HepG2 (cell line): ENCODE measurements at places on chromosomes 4 and X. TPM values are rescaled to one million over a fixed set of nuclear protein-coding genes. Genes with fewer than 3 reads are reported as not detected.

GRCh38 chrX:134533352-134533751 lies 73.4 kb downstream of the HPRT1 start:
- peaks cover 20% of the 10 kb centered on the region for H3K4me1 ChIP-seq
- no peak for DNase-seq
- no peak overlapping the region for H3K4me3 ChIP-seq
- H3K36me3 ChIP-seq: no peaks in the 10 kb centered on the region
- H3K27ac ChIP-seq: no peak overlapping the region
- no peaks in the 10 kb centered on the region for H3K27me3 ChIP-seq

DNA sequence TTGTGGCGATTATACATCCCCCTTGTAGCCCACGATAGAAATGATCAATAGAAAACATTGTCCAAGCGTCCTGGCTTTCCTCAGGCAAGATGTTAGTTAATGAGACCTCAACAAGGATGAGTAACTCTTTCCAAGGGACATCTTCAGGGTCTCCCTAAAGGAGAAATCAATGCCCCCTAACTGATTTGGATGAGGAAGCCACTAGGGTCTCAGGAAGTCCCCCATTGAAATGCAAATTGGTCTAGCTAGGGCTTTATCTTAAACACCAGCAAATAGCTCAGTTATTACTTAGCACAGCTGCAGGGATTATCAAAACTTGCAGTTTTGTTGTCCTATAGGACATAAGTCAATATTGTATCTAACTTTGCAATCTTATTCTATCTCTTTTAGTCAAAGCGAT lies 721.5 kb downstream of the IL1RAPL1 start:
- H3K4me3 ChIP-seq: no peak overlapping the region
- H3K4me1 ChIP-seq: no peaks in the 10 kb centered on the region
- H3K27ac ChIP-seq: no peak overlapping the region
- no peaks in the 10 kb centered on the region for H3K36me3 ChIP-seq
- DNase-seq: no peak

DNA sequence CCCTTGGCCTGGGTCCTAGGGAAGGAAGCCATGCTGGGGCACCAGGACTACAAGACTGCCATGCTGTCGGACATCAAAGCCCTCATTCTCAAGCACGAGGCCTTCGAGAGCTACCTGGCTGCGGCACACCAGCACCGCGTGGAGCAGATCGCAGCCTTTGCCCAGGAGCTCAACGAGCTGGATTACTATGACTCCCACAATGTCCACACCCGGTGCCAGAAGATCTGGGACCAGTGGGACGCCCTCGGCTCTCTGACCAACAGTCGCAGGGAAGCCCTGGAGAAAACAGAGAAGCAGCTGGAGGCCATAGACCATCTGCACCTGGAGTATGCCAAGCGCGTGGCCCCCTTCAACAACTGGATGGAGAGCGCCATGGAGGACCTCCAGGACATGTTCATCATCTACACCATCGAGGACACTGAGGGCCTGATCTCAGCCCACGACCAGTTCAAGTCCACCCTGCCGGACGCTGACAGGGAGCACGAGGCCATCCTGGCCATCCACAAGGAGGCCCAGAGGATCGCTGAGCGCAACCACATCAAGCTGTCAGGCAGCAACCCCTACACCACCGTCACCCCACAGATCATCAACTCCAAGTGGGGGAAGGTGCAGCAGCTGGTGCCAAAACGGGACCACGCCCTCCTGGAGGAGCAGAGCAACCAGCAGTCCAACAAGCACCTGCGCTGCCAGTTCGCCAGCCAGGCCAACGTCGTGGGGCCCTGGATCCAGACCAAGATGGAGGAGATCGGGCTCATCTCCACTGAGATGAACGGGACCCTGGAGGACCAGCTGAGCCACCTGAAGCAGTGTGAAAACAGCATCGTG lies 487.0 kb downstream of the TRAM1L1 start:
- H3K27me3 ChIP-seq: no peaks in the 10 kb centered on the region
- no peaks in the 10 kb centered on the region for H3K4me1 ChIP-seq
- H3K36me3 ChIP-seq: no peaks in the 10 kb centered on the region
- no peak for DNase-seq
- no peak overlapping the region for H3K4me3 ChIP-seq
- no peak overlapping the region for H3K27ac ChIP-seq

DNA sequence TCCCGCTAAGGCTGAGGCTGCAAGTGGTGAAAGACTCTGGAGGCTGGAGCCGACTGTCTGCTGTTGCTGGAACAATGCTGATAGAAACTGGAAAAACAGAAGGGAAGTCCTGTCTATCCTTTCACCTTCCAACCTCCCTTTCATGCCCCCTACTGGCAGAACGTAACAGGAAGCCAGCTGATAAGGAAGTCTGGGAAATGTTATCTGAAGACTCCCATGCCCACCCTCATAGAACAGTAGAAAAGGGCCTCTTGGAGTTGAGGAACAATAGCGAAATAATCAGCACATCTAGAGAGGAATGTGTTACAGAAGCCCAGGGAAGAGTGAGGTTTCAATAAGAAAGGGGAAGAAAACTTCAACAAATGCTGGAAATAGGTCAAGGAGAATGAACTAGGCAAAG lies 117.1 kb upstream of the DKK2 start:
- no peaks in the 10 kb centered on the region for H3K36me3 ChIP-seq
- H3K27me3 ChIP-seq: no peaks in the 10 kb centered on the region
- no peak overlapping the region for H3K27ac ChIP-seq
- H3K4me1 ChIP-seq: no peaks in the 10 kb centered on the region
- peak; percentile 11 for DNase-seq

DNA sequence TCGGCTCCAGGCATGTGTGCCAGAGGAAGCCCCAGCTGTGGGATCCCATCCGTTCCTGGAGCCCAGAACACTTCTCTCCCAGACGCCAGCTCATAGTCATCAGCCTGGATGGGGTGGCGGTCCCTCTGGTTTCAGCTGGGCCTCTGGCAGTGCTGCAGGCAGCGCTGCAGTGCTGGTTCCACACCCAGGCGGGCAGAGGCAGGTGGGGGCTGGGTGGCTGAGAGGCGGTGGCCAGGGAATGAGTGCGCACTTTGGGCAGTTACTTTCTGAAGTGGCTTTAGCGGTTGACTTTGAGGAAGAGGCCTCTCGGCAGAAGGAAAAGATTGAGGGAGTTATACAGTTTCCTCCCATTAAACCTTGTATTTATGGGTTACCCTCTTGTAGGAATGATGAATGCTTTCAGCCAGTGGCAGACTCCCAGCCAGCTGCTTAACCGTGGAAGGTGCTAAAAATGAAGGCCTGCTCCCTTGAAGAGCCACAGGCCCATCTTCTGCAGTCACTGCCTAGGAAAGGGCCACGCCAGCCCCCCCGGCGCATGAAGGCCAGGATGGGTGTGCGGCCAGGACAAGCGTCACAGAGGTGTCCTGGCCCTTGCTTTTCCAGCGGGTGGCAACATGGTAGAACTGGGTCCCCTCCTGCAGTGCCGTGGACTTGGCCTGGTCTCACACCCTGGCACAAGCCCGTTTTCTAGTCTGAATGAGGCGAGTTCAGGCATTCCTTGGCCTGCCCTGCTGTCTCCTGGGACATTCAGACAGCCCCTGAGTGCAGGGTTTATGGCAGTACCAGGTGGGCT lies 9.9 kb downstream of the TADA2B start:
- no peak overlapping the region for H3K4me3 ChIP-seq
- no peaks in the 10 kb centered on the region for H3K4me1 ChIP-seq
- no peaks in the 10 kb centered on the region for H3K27me3 ChIP-seq
- H3K36me3 ChIP-seq: peaks cover 37% of the 10 kb centered on the region; the same call in 2 of the 3 replicates
- H3K27ac ChIP-seq: no peak overlapping the region
- no peak for DNase-seq

The PCDH11X gene
- total RNA-seq: not detected in 2 replicates

DNA sequence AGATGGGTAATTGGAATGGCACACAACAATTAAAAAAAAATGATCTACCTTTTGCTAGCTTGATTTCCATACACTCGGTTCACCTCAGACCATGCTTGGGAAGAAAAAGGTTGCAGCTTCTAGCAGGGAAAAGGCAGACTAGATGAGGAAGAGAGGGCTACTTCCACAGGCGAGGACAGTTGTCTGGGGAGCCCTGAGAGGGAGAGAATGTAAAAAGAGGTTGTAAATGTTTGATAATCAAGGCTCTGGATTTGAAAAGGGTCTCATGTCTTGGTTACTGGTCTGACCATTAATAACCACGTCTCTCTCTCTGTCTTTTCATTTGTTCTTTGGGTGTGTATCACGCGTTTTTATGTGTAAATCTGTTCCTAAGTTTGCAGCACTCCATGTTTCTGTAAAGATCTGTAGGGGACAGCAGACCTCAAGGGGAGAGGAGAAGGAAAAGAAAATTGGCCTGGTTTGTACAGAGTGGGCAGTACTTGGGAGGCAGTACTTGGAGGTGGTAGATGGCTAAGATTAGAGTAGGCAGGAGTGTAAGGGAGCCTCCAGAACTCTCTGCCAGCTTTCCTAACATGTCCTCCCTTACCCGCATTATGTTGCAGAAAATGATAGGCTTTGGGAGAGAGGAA lies 750 bp downstream of the ARMCX5 start:
- peaks cover 1% of the 10 kb centered on the region for H3K36me3 ChIP-seq
- no peak for DNase-seq
- no peaks in the 10 kb centered on the region for H3K27me3 ChIP-seq
- H3K4me3 ChIP-seq: peak overlapping the region; percentile 79
- H3K27ac ChIP-seq: peak overlapping the region; percentile 81

The SLC10A6 gene
- total RNA-seq: not detected in 2 replicates
